ENCODE measurements at places on chromosomes 16 and 17.

GRCh38 chr16:87230571-87230970 is 86.6 kb downstream of the C16orf95 start:
- no peak for DNase-seq

DNA sequence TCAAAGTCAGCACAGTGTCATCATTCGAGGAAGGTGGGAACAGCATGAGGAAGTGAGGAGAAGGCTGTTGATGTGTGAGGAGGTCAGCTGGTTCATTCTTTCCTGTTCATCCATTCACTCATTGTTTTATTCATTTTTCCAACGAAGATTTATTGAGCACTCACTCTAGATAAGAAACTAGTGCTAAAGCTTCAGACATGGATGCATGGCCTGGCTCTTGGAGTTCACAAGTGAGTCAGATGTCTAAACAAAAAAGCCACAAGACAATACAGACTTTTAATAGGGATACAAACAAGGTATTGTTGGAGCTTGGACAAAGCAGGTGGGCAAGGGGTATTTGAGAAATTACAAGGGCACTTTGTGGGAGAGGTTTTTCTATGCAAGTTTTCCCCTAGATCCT is 31.3 kb upstream of the MPHOSPH6 start:
- DNase-seq: no peak

- no peak for DNase-seq
Observed at GRCh38 chr17:4583782-4584100, 588 bp upstream of the SMTNL2 start.

GRCh38 chr17:79052131-79052530 is 22.5 kb upstream of the ENGASE start:
- no peak for DNase-seq

- no peak for DNase-seq
Observed at GRCh38 chr17:51103050-51103449, 17.6 kb downstream of the SPAG9 start.

DNA sequence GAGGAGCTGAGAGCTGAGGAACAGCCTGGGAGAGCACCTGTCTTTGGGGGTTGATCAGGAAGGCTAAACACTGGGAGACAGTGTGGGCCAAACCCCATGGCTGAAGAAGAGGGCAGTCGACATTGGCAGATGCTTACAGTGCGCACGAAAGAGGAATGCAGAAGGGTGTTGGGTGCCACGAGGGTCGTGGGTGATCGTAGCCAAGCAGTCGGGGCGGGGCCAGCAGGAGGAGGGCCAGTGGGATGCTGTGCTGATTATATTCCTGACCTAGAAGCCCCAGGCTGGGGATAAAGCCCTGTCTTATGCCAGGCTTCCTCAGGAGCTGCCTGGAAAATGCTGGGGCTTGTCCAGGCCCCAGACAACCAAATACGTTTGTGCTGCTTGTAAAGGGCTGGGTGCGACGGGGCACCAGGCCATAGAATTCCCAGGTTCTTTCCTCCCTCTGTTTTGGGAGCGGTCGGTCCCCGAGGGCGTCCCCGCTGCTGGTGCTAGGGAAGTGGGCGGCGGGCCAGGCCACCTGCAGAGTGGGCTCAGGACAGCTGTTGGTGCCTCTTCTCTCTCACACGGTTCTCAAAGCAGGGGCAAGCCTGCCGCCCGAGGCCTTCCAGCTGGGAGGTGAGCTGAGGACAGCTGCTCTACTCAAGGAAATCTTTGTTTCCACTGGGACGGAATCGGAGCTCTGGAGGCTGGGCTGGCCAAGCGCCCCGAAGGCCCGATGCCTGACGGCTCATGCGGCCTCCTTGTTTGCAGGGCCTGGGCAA is 10.0 kb downstream of the C1QTNF1 start:
- no peak for DNase-seq

DNA sequence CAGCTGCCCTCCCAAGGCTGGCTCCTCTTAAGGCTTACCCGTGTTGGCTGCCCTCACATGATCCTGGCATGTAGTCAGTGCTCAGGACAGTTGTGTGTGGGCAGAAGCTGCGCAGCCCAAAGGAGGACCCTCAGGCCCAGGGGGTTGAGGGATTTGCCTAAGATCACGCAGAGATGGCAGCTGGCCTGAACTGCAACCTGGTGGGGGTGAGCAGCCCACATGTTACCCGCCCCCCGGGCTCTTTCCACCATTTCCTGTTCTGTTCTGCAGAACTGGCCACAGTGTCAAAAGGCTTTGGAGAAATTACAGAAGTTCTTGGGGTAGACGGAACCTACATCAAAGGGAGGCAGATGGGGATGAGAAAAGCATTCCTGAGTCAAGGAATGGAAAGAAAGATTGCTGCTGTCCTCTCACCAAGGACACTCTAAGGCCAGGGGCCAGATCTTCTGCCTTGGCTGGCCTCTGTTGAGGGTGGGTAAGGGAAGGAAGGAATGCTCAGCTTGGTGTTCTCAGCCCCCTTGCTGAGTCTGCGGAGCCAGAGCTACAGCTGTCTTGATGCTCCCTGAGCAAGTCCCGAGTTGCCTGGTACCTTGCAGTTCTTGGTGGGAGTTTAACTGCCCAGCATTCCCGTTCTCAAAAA is 53.0 kb downstream of the EPN2 start:
- DNase-seq: no peak

DNA sequence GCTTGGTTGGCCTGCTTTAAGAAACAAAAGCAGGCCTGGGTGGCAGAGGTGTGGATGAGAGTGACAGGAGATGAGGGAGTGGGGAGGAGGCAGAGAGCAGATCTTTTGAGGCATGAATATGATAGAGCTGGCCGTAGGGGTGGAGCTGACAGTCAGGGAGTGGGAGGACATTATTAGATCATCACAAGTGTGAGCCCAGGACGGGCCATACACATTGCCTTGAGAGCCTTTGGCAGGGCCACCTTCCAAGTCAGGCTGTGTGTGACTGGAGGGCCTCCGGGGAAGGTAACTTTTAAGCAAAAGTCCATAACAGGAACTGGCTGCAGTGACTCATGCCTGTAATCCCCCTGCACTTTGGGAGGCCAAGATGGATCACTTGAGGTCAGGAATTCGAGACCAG is 26.3 kb downstream of the GINS3 start:
- no peak for DNase-seq

DNA sequence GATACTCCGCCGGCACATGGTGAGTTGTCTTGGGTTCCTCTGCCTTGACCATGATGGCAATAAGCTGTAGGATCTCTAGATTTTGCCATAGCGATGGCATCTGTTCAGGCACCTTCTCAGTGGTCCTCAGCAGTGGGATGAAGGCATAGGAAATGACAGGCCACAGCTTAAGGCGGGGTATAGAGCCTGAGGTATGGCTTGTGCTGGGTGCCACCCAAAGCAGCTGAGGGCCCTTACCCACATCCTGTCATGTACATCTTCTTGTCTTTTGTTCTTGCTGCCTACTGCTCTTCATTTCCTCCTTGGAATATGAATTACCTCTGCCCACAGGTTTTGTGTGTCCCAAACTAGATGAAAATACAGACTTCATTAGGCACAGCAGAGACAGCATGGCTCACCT is 29.5 kb downstream of the KAT7 start:
- peak; percentile 22 for DNase-seq
